HCT116 (cell line): ENCODE measurements at places on chromosomes 13 and 19.
A peak's percentile ranks its signal among the peaks of the same experiment; 100 is the strongest.

GRCh38 chr19:33263325-33264023, 37.8 kb upstream of the SLC7A10 start:
- no peak for DNase-seq

GRCh38 chr13:30850204-30850866, 55.7 kb upstream of the MEDAG start:
- DNase-seq = no peak

DNA sequence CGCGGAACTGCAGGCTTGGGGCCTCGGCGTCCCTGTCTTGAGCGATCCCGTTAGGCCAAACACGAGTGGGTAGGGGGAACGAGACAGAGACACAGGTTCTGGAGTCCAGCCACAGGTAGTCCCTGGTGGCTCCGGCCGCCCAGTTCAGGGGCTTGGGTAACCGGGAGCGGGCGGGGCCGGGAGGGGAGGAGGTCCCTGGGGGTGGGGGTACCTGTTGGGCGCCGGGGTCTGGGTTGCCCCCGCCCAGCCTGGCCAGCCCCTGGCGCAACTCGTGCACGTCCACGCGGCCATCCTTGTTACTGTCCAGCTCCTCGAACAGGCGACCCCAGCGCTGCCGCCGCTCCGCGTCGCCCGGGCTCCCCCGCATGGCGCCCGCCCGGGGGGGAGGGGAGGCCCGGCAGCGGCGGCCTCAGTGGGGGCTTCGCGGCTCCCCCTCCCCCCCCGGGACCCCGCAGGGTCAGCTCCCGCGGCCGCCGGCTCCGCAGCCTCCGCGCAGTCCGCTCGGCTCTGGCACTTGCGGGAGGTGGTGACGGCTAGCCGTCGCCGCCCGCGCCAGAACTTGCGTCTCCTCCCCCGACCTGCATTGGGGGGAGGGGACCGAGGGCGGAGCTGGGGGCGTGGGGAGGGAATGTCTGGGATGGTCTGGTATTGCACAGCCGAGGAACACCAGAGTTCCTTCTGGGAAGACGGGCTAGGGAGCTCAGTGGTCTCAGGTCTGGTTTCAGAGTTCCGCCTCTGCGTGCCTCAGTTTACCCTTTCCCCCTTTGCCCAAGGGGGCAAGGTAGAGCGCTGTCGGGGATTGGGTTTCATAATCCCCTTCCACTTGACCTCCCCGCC, at the start of gene SLC25A23:
Gene SLC25A23, minus strand, starts transcription at position 531 of the 837 bp plus-strand sequence. Its CDS starts 164 bp downstream, at position 367.
- DNase-seq = peak; percentile 61

- no peak for DNase-seq
Observed at GRCh38 chr19:33558856-33559255, 37.3 kb upstream of the PEPD start.

- no peak for DNase-seq
Observed at GRCh38 chr13:48043789-48044503, 6.4 kb downstream of the NUDT15 start.

GRCh38 chr13:36475468-36475867, 43.2 kb downstream of the CCNA1 start:
- DNase-seq = no peak

- DNase-seq = no peak
Observed at GRCh38 chr19:35894342-35894741, 6.0 kb downstream of the NFKBID start.

DNA sequence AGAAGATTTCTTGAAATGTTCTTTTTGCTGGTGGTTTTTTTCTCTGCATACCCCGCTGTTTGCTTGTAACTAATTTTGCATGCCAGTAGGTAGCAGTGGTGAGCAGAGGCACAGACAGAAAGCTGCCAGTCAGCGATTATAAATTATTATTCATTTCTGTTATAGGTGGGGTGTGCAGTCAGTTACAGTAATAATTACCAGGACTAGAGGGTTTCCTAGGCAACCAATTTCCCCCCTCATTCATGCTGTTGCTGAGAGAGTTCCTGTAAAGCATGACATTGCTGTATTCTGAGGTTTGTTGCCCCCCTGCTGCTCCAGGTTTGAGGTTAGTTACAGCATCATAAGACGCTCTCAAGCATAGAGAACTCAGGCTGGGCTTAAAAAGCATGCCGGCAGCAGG, 104.5 kb downstream of the URI1 start:
- no peak for DNase-seq

DNA sequence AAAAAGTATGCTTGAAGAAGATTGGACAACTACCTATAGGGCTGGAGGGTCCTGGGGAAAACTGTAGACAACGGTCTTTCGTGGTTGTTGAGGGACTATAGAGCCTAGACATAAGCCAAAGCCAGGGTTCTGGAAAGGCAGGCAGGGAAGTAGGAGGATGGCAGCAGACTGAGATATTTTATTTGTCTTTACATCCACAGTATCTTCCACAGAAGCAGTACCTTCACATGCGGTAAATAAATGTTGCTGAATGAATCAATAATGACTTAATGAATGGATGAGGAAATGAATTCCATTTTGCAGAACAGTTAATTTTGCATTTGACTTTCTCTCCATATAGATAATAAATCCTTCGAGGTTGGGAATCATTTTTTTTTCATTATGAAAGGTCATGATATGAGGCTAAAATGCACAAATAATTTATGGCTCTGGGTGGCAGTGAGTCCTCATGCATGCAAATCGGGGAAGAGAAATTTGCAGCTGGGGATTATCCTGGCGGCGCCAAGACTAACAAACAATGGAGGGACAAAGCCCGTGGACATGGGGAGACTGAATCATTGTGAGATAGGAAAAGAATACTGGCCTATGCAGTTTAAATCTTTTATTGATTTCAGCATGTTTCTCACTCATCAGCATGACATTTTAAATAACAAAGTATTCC, 102.0 kb downstream of the ERCC5 start:
- no peak for DNase-seq

- no peak for DNase-seq
Observed at GRCh38 chr13:96403651-96404050, 313.7 kb downstream of the HS6ST3 start.

DNA sequence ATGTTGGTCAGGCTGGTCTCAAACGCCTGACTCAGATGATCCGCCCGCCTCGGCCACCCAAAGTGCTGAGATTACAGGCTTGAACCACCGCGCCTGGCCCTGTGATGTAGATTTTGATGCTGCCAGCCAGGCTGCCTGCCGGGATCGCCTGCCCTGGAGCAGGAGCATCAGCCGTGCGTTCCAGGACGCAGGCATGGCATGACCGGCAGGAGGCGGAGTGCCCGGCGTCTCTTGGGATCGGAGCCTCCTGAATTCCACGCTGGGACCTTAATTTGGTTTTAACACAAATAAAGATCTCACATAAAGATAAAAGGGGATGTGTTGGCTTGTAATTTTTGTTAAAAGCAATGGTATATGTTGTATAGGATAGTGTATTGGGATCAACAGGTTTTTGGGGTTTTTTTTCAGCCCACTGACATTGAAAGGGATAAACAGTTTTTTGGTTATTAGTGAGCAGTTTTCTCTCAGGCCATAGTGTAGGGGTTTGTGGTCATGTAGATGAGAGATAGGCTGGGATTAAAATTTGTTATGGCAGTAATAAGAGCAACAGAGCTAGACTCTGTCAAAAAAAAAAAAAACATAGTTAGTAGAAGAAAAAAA, 1406.4 kb downstream of the UQCRFS1 start:
- no peak for DNase-seq

- DNase-seq = no peak
Observed at GRCh38 chr13:84686973-84687372, 804.7 kb upstream of the SLITRK1 start.
